ENCODE measurements at places on chromosomes 1 and 21.

DNA sequence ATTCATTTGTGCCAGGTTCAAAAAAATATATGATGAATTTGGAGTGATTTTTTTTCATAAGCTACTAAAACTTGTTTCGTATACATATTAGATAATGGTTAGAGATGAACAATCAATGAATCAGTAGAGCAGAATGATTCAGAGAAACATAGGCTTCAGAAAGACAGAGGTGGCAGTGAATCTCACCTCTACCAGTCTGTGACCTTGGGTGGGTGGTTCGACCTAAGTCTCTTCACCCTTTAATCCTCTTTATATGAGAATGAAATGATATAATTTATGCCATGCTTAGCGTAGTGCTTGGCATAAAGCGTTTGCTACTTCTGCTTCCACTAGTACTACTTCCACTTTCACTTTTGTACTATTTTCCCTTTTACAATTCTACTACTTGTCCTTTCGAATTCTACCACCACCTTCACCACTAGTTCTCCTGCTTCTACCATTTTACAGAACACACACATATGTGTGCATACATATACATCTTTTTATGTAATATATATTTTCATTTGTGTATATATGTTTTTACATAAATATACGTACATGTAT is 45.1 kb downstream of the FYB2 start:
- no peak for DNase-seq

- DNase-seq, result peak; percentile 26
Observed at GRCh38 chr21:43645136-43645891, 14.0 kb downstream of the HSF2BP start.

- no peak for DNase-seq
Observed at GRCh38 chr1:195597891-195598290, 1010.3 kb downstream of the KCNT2 start.

DNA sequence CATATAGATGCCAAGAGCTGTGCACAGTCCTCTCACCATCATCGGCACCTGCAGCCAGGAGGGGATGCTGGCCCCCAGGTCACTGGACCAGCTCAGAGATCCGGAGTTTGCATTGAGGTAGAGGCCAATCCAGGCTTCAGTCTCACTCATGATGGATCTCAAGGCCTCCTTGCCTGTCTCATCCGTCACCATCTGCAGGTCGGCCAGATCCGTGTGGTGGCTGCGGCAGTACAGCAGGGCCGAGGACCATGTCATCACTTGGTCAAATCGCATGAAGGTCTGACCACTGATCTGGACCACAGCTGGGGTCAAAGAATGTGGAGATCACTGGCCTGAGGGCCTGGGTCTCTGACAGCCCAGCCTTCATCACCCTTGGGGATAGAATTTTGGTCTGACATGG is 6.6 kb downstream of the CLEC20A start:
- no peak for DNase-seq

- no peak for DNase-seq
Observed at GRCh38 chr1:77498918-77499317, 183.5 kb downstream of the ZZZ3 start.

- no peak for DNase-seq
Observed at GRCh38 chr1:201643835-201644104, 104.8 kb downstream of the NAV1 start.

GRCh38 chr1:241507189-241507863 is 12.2 kb downstream of the FH start:
- DNase-seq, result no peak

GRCh38 chr1:29825274-29825940 is 589.1 kb downstream of the PTPRU start:
- no peak for DNase-seq

GRCh38 chr1:191852907-191853306 is 305.4 kb upstream of the RGS18 start:
- no peak for DNase-seq

- DNase-seq, result no peak
Observed at GRCh38 chr1:32981003-32981901, 16.6 kb upstream of the RNF19B start.

DNA sequence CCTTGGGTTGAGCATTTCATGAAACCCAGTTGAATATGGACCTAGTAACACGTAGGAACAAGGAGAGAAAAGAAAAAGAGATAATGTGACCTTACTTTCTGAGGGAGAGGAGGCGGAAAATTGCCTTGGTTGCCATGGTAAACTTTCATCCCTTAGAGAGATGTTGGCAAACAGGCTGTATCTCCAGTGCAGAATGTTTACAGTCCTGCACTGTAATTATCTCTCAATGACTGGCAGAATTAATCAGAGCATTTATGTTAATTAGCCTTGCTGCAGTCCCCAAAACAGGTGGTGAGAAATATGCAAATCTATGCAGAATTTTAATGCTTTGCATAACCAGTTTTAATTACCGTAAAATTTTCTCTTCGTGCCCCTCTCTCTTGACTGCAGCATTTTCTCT is 147.3 kb downstream of the CD247 start:
- peak; percentile 75 for DNase-seq

DNA sequence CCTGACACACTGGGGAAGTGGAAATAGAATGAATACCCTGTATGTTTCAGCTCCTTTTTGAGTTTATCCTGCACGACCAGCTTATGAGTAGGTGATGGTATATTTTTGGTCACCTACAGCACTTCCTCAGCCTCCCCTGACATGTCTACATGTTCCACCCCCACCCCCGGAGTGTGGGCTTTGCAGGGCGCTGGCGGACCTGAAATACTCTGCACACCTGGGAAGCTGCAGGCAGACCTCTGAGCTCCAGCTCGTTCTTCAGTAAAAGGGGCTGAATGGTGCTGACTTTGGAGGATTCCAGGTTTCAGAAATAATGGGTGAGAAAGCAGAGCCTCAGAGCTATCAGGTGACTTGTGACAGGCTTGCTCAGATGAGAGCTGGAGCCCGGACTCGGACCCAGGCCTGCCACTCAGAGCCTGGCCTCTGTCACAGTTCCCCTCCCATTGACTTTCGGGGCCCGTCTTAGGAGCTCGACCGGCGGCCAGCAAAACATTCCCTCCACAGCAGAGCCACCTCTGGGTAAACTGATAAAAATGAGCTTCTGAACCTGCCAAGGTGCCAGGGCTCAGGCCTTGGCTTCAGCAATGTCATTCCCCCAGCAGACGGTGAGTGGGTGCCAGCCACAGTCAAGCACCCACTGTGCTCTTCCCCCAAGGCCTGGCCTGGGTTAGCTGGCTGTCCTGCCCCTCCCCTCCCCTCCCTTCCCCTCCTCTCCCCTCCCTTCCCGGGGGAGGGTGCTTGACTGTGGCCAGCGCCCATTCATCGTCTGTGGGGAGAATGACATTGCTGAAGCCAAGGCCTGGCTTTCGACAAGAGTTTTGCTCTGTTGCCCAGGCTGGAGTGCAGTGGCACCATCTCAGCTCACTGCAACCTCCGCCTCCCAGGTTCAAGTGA is 30.1 kb downstream of the DOP1B start:
- DNase-seq, result no peak

Measured in NCI-H526 treated with DMSO at 0.1 percent for 48 hours (cell line).